ENCODE measurements at places on chromosomes 7 and 10.

GRCh38 chr10:90969121-90969534 lies 48.2 kb upstream of the ANKRD1 start:
- no peak for DNase-seq

GRCh38 chr10:97332591-97333350 lies 1.8 kb downstream of the FRAT2 start:
- DNase-seq: no peak

- DNase-seq: no peak
Measured at GRCh38 chr10:29256586-29256985, 32.3 kb upstream of the LYZL1 start.

DNA sequence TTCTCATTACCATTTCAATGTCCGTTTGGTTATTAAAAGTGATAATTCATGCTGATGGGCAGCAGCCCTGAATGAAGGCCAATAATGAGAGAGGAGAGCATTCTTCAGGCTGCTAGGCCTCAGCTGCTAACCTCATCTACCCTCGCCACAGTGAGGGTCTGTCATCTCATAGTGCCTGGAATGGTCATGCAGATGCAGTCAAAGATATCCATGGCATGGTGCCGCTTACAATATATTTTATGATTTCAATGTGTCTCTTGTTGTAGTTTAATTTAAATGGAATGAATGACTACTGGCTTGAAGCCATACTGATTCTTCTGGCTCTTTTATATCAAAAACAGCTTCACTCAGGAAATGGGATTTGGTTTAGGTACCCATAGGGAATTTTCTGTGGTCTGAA lies 126.9 kb downstream of the SLC16A9 start:
- DNase-seq: no peak

DNA sequence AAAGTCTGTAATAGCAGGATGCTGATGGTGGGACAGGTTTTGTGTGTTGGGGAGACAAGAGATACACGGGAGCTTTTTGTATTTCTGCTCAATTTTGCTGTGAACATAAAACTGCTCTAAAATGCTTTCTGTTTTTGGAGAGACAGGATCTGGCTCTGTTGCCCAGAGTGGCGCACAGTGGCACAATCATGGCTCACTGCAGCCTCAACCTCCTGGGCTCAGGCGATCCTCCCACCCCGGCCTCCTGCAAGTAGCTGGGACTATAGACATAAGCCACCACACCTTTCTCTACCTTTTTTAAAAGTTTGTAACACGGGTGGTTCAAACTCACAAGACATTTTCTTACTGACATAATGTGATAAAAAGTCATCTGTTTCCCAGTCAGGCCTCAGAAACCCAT lies 14.3 kb downstream of the CREB3L2 start:
- DNase-seq: no peak

- DNase-seq: no peak
Measured at GRCh38 chr10:107409522-107409921, 245.0 kb upstream of the SORCS1 start.

DNA sequence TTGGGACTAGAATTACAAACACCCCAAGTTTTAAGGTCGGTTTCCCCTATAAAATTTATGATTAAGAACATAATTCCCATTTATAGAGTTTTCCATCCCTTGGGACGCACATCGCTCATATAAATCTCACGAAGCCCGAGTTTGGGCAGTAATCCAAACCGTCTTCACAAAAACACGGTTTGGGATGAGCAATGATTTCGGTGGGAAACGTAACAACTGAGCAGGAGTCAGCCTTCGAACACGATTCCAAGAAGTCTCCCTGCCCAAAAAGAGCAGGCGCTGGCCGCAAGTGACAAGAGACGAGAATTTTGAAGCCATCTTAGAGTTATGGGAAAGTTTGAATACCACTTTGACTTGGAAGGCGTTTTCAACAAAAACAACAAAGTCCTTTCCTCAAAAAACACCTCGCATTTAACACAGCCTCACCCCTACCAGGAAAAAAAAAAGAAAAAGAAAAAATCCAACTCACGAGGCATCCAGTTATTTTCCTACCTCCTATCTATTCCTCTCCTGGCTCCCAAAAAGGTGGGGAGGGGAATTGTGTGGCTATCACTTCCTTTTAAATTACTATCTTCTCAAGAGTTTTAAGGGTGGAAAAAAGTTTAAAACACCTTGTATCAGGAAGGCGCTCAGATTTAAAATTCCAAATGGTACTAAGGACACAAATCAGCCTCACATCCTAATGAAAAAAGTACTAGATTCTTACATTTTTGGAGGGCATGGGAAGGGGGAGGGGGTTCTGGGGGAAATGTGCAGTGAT lies 1.6 kb downstream of the SEPHS1 start:
- no peak for DNase-seq

GRCh38 chr7:17661982-17662585 lies 278.2 kb downstream of the SNX13 start:
- no peak for DNase-seq

DNA sequence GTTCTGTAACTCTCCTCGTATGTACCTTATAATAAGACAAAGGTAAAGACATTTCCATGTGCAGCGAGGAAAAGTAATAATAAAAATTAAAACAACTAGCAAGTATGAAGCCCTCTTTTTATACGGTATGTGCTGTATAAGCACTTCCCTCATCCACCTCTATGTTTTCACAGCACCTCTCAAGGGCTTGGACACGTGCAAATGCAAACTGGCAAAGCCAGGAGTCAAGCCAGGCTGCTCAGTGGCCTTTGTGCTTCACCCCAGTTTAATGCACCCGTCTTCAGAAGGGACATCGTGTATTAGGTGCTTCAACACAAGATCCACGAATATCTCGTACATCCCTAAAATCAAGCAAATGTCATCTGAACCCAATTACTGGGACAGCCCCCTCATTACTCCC lies 1.3 kb upstream of the DGKI start:
- DNase-seq: no peak

- no peak for DNase-seq
Measured at GRCh38 chr7:142668495-142668894, 80.8 kb upstream of the PRSS1 start.

DNA sequence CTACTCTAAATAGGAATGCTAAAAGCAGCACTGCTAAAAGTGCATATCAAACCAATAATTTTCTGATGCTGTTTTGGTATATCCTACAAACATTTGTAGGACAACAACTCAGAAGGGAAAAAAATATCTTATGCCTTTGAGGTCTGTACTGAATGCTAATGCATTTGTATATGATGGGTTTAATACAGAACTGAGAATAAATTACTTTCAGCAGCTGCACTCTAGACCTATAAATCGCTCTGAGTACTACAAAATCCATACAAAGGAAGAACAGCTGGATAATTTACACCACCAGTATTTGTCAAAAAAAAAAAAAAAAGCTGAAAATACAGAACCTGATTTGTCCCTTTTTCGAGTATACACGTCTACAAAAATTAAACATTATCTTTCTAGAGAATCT lies 344.0 kb downstream of the LRRTM3 start:
- DNase-seq: no peak

DNA sequence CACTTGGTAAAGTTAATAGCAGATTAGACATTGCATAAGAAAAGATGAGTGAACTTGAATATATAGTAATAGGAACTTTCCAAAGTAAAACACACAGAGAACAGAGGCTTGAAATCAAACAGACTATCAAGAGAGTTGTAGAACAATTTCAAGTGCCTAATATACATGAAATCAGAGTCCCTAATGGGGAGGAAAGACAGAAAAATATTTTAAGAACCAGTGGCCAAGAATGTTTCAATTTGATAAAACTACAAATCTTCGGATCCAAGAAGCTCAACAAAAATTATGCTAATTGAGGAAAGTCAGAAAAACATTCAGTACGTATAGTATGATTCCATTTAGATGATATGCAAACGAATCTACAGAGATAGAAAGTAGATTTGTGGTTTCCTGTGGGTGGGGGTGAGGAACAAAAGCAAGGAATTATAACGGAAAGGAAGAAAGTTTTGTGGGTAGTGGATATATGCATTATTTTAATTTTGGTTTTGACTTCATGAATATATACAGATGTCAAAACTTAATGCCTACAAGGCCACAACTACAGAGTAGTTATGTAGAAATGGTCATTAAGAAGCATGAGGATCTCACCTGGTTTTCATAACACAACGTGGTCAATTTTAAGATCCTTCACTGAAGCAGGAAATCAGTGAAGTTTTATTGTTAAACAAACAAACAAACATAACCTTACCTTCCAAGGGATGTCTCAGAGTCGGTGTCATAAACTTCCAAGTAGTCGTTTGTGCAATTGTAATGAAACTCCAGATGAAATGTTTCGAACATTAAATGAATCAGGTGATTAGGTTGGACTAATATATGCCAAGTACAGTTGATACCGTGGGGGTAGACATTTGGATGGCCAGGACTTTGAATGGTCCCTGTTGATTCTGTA lies 62.0 kb downstream of the CUBN start:
- no peak for DNase-seq

DNA sequence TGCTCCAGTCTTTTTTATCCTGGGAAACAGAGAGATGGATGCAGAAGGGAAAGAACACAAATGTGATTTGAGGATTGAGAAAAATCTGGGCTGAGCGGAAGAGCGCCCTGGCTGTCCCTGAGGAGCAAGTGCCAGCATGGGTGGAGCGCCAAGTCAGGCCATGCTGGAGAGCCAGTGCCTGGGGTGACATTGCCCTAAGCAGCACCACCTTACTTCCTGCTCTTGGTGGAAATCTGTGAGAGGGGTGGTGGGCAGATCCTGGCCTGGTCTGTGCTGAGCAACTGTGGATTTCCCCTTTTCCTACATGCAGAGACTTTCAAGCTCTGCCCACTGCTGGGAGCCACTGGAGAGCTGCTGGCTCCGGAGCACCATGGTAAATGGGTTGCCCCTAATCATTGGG lies 36.9 kb downstream of the DDIT4 start:
- no peak for DNase-seq

DNA sequence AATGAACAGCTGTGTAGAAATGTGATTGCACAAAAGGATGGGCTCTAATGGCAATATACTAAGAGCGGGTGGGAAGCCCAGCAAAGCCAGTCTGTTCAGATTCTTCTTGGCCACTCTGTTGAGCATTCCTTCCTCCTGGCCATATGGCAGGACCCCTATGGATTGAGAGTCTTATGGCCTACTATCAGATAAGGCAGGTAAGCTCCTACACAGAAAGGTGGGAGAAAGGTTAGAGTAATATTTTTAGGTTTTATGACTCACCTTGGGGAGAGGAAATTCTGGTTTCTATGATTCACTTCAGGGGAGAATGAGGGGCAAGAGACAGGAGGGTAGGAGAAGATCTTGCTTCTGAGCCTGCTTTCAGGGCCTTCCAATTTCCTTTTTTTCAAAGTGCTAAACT lies 15.1 kb upstream of the AKR1B10 start:
- DNase-seq: no peak
